ENCODE measurements at places on chromosomes 6 and 20.

GRCh38 chr20:15345287-15345686, 1007.9 kb upstream of the FLRT3 start:
- DNase-seq, result no peak

GRCh38 chr6:37765182-37765775, 54.2 kb upstream of the ZFAND3 start:
- DNase-seq, result no peak

- DNase-seq, result peak; percentile 43
These were observed 33.8 kb downstream of the FRMD1 start for GRCh38 chr6:168045141-168045691.

DNA sequence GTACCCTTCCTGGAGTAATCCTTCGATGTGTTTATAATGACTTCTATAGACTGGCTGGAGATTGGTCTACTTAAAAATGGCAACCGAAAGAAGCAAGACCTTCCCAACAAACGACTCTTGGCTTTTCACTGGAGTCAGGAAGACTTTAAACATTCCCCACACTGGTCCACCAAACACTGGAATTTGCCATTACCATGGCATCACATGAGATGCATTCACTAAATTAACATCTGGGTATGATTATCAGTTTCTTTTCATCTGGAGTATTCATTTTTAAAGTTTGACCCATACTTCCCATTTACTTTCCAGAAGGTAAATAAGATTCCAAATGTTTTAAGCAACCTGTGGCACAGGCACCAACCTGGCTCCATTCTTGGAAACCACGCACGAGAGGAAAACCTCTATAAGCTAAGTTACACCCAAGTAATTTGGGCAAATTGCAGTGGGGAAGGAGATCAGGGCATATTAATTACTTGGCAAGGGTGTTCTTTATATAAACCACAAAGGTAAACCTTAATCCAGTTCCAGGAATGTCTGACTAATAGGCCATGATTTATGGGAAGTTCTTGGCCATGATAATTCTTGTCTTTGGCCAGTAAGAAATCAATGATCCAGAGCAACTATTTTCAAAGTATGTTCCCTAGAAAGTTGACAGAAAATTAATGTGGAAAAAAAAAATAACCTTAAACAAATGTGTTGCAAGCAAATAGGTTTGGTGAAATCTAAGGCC, 190.0 kb upstream of the COL21A1 start:
- DNase-seq, result no peak

DNA sequence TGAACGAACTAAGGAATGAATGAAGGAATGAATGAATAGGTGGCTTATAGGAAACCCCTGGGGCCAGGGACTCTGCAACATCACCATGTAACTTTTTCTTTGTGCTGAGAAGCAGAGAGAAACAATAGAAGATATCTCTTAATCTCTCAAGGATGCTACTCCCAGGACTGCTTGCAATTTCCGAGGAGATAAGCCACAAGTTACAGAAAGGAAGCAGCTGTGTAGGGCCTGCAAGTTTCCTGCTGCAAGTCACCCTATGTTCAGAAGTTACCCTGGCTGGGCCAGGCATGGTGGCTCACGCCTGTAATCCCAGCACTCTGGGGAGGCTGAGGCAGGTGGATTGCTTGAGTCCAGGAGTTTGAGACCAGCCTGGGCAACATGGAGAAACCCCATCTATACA, 7.3 kb upstream of the MAVS start:
- no peak for DNase-seq

DNA sequence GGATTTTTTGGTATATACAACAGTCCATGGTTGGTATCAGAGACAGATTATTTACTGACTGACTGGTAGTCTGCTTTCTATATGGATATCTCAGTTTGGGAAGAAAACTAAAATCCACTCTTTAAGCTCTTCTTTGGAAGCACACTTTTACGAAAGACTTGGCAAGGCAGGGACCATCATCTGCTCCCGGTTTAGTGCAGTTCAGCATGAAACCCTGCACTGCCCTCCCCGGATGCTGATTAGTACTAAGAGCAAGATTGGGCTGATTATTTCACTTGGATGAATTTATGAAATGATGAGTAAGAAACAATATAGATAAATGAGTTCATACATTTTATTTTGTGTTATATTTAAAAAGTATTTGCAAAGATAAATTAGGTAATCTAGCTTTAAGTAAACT, 56.3 kb downstream of the RGS17 start:
- no peak for DNase-seq

- no peak for DNase-seq
These were observed 129.2 kb downstream of the ATXN1 start for GRCh38 chr6:16632101-16632500.

DNA sequence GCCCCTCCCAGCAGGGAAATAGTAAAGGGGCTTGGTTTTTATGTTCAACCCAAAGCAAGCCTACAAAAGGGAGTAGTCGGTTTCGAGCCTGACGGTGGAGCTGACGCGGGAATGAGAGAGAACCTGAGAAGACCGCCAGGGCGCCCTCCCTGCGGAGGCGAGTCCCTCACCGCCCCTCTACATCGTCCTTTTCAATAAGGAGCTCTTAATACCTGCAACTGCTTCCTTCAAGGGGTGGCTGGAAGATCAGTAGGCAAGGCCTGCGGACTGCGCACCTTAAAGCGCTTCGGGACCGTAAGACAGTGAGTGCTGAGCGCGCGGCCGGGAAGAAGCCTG, 709 bp upstream of the ZNF76 start:
- DNase-seq, result peak; percentile 76

DNA sequence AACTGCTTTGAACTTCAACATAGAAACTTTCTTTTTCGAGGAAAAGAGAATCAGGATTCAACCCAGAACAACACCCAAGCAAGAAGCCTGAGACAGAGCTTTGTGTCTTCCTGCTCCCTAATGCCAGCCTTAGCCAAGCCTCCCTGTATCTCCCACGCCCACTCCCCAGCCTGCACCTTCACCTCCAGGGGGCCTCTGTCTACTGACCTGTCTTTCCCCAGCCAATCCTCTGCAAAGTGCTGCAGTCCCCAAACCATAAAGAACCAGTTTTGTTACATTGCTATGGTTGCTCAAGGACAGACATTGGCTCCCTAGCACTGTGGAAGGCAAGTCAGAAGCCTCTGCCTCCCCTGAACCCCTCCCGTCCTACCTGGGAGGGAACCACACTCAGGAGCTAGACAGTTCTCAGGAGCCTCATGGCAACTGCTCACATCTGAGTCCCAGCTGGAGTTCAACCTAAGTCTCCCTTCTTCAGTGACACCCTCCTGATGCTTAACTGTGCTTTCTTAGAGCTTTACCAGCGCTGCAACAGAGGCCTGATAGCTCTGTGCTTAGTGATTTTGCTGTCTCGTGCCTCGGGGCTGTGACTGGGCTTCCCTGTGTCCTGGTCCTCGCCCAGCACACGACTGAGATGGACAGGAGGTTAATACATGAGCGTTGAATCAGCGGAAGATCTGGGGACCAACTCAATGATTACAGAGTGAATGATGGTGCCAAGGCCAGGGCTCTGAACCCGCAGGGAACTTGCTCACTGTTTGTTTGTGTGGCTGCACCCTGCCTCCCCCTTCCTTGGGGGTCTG, 101.5 kb upstream of the DUSP22 start:
- no peak for DNase-seq

DNA sequence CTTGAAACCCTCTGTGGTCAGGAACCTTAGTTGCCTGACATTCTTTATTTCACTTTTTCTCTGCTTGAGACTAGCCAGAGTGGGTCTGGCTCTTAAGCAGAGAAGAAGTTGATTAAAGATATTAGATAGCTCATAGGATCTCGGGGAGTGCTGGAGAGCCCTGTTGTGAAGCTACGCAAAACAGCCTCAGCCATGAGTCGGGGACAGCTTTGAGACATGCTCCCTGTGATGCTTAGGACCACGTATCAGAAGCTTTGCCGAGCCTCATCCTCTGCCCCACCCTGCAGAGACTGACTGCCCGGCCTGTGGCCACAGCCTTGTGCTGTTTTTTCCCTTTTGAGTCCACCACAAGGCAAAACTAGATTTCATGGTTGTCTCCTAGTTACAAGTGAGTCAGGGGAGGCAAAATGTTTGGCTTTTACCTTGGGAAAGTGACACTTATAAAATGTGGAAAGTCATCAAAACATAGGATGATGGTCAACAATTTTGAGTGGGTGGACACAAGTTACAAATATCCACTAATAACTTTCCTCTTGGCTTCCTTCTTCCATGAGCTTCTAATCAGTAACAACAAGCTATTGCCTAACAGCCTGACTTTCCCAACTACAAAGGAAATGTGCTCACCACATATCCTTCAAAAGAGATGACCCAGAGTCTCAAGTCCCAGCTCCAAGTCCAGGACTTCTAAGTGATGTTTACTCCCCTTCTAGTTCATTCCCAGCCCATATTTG, 108.4 kb downstream of the JAG1 start:
- DNase-seq, result no peak

DNA sequence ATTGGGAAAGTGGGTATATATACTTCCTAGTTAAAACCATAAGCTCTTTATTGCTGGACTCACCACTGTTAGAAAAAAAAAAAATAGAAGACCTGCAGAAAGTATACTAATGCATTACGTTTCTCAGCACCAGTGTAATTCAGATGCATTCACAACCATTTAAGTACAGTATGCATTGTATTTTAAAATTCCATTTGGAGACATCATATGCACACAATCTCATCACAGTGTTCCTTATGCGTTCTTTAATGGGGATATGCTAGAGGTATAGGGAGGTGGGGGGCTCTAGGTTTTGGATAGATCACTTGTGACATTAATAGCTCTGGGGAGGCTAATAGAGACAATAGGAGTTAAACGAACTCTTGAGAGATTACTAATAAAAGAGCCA, 9.4 kb downstream of the TFAP2A start:
- no peak for DNase-seq

GRCh38 chr20:3889489-3890397, 556 bp downstream of the PANK2 start:
- DNase-seq, result peak; percentile 80

GRCh38 chr20:58851221-58851968, 693 bp upstream of the GNAS-AS1 start:
- DNase-seq, result no peak

GRCh38 chr6:3306848-3307247, 48.1 kb downstream of the PSMG4 start:
- peak; percentile 50 for DNase-seq

- DNase-seq, result no peak
These were observed 276.4 kb downstream of the UTRN start for GRCh38 chr6:144561455-144562043.

GRCh38 chr6:138800377-138801150, 4.7 kb downstream of the ECT2L start:
- no peak for DNase-seq

- no peak for DNase-seq
These were observed 350.0 kb upstream of the PRND start for GRCh38 chr20:4371623-4372251.

DNA sequence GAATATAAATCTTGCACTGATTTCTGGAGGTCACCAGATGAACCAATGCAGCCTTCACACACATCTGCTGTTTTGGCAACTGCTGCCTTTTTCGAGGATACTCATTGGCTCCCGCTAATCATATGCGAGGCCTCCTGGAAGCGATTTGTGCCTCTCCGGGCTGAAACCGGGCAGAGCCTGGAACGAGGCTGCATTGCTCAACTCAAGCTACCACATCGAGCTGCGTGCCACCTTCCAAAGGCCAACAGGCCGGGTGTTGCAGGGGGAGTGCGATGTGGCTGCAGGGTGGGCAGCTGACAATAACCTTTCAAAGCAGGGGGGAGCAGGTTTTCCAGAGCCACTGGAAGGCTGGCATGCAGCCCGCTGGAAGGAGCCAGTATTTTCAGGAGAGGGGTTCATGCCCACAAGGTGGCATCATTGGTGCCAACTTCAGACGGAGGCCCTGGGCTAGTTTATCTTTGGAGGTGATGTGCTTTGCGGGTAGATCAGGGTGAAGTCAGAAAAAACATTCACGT, 122.6 kb upstream of the IFNGR1 start:
- DNase-seq, result no peak

DNA sequence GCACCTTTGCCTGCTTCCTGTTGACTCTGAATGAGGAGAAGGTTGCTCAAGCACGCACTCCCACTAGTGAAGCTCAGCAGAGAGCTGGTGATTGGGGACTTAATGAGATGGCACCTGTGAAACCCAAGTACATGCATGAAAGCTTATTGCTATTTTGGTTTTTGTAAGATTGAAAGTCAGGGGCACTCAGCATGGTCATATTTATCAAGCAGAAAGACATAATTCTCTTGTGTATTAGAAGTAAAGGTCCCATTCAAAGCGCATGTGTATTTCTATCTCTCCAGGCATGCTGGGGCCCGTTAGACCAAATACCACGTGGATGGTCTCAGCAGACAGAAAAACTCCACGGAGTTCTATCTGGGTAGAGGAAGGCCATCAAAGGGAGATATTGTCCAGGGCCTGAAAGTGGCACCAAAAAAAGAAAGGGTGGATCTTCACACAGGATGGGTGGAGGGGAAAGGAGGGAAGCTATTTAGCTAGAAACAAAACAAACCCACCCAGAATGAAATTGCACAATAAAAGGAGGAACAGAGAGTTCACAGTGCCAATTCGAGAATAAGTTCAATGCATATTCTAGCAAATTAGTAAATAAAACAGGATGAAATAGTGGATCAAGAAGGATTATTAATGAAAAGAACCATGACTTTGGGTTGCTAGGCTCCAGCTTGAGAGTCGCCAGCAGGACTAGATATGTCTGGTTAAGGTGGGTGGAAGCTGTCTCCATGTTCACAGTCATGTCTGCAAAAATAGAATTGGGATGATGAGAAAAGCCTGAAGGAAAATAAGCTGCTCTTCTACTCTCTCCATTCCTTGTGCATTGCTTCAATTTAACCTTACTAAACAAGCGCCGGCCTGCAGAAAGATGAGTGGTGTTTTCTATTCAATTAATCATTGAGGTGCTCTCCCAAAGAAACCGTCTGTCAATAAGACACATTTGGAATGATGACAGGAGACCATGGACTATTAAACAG, 224.9 kb upstream of the DTNBP1 start:
- DNase-seq, result no peak

GRCh38 chr6:15398633-15399275, 152.9 kb downstream of the JARID2 start:
- DNase-seq, result no peak

- no peak for DNase-seq
These were observed 86.3 kb upstream of the CARMIL1 start for GRCh38 chr6:25192590-25193459.

- no peak for DNase-seq
These were observed 18.0 kb downstream of the BAG2 start for GRCh38 chr6:57190140-57190539.

DNA sequence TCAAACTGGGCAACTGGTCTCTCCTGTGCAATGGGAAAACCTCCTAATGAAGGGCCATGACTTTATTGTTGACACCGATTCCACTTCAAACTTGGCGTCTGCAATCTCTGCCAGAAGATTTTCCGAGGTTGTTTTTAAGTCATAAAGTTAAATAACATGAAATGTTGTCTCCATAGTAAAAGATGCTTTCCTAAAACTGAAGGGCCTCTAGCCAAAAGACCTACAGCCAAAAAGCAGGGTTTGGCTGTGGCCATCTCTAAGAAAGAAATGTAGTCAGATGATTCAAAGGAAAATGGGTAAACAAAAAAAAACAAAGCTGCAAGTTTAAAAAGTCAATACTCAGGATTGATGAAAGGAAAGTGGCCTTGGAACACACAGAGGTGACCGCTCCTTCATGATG, 14.1 kb downstream of the CD93 start:
- no peak for DNase-seq
